ENCODE measurements at places on chromosomes 16 and 17.

GRCh38 chr17:59565959-59566324 lies 532 bp downstream of the DHX40 start:
- DNase-seq = peak; percentile 15

GRCh38 chr17:75692976-75693375 lies 25.8 kb downstream of the SAP30BP start:
- DNase-seq = no peak

DNA sequence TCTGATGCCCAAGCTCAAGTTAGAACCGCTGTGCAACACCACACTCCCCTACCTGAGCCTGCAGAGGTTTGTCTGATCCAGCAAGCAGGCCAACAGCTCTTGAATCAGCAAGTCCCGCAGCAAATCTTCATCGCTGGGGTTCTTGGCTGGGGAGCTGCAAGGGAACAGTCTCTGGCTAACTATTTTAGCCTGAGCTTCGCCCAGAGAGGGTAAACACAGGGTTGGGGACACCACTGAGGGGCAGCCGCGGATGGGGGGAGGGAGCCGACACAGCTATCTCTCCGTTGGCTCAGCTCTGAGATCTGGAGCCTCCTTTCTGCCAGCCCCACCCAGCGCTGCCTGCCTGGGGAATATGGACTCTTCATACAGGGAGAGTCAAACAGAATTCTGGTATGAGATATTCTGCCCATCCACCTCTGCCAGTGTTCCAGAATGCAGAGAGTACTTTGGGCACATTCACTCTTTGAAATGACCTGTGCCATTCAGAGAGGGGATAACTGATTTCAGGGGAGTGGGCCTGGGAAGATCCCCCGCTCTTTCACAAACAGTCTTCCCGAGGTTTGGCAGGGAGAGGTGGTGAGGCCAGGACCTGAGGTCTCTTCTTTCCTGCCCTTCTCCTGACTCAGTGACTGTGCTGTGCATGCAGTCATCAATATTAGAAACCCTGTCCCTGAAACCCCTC lies 7.4 kb downstream of the GIP start:
- no peak for DNase-seq

GRCh38 chr16:21565507-21565860 lies 33.9 kb upstream of the METTL9 start:
- no peak for DNase-seq

GRCh38 chr16:81537721-81538561 lies 93.3 kb downstream of the CMIP start:
- no peak for DNase-seq

- DNase-seq = no peak
These were observed 64.7 kb downstream of the MRC2 start for GRCh38 chr17:62692159-62692651.

DNA sequence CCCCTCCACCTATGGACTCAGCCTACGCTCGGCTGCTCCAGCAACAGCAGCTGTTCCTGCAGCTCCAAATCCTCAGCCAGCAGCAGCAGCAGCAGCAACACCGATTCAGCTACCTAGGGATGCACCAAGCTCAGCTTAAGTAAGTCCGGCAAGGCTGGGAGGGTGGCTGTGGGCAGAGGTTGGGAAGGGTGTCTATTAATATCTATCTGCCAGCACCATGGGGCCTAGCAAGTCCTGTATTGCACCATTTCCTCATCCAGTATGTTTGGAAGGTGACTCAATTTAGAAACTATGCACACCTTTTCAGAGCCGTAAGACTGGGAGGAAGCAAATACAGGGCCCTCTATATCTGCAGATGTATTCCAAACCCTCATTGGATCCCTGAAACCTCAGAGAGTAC lies 45.0 kb upstream of the ARHGAP44 start:
- DNase-seq = no peak

Data from activated effector memory CD4-positive, alpha-beta T cell treated with Interleukin-2 at 50 U/mL for 16 hours (primary cell).